Hepatocyte (in vitro differentiated cells): ENCODE measurements at places on chromosomes 2 and 18.

GRCh38 chr2:56231361-56231760 lies 47.6 kb downstream of the CCDC85A start:
- no peak for DNase-seq

GRCh38 chr18:72114801-72115594 lies 429.1 kb downstream of the CBLN2 start:
- peak; percentile 48 for DNase-seq

DNA sequence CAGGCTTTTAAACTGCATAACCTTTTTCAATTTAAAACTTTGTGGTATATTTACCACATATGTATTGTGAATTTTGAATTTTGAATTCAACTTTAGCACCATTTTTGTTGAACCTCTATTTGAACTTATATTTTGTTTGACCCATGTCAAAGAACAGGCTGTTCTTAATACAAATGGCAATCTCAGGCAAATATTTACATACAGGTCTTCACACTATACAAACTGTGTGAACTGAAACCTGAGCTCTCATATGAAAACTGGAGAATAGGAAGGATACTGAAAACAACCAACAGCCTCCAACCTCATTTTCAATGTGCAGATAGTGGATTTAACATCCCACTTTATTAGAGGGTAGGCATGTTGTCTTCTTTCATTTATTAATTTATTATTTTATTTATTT lies 491.8 kb downstream of the KCNJ3 start:
- DNase-seq, result no peak

DNA sequence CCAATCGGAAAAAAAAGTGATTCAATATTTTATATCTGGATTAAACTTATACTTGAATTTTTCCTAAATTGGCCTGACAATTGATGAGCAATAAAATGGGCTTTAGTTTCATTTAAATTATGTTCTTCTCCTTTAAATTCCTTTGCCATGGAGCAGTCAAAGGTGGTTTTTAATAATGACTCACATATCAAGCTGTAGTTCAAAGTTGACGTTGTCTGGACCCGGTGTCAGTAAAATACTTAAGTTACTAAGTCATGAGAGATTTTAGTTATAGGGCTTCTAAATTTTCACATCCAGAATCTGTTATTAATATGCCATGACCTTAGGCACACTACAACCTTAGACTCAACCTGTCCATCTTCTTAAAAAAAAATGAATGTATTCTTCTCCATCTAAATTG lies 62.5 kb downstream of the CDH2 start:
- no peak for DNase-seq

DNA sequence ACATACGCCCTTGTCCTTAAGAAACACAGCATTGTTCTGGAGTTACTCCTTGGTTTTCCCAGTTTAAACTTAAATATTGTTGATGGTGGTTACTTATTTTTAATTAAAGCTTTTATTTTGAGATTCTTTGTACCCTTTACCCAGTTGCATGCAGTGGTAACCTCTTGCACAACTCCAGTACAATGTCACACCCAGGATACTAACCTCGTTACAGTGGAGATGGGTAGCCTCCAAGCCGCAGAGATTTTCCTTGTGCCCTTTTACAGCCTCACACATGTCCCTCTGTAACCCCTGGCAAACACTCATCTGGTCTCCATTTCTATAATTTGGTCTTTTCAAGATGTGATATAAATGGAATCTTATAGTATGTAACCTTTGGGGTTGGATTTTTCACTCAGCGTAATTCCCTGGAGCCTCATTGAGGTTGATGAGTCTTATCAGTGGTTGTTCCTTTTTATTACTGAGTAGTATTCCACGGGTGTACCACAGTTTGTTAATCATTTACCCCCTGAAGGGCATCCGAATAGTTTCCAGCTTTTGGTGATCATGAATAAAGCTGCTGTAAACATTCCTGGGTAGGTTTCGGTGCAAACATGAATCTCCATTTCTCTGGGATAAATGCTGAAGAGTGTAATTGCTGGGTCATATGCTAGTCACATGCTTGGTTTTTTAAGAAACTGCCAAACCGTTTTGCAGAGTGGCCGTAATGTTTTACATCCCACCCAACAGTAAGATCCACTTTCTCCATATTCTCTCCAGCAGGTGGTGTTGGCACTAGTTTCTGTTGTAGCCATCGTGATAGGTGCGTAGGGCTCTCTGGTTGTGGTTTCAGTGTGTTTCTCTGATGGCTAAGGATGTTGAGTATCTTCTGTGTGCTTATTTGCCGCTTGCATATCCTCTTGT lies 68.6 kb downstream of the DGKD start:
- peak; percentile 33 for DNase-seq

DNA sequence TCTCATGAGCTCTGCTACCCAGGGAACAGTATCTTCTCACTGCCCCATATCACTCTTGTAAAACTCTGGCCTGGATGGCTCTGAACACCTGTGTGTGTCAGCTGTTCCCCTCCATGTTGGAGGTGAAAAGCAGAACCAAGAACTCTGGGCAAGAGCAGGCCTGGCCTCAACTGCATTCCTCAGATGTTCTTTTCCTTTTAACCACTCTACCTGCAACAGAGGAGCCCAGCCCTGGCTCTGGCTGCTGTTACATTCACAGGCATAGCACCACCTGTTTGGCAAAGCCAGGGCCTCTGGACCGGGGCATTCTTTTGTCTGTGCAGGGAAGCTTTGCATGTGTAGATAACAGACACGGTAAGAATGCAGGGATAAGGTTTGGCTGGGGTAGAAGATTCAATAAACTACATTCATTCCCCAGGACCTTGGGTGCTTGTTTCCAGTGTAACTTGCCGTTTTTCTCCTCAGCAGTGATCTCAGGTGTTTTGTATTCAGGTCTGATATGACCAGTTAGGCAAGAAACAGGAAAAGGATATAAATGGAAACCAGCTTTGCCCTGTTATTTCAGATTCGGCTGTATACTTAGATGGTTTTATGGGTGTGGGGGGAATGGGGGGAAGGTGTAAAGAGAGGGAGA lies 95.1 kb downstream of the SPTBN1 start:
- no peak for DNase-seq

DNA sequence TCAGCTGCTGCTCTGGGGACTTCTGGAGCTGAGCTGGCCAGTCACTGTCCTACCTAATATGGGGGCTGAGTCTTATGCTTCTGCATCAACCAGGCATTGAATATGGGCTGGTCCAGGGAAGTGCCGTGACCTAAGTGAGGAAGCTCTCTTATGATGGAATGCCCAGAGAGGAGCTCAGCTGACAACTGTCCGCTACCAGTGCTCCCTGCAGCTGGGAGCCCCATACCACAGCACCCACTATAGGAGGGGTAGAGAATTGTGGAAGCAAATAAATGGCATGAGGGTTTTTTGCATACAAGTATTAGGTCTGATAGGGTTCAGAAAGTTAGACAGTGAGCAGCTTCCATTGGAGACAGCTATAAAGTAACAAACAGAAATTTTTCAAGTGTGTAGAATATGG lies 4.5 kb downstream of the TIMM21 start:
- DNase-seq, result no peak

DNA sequence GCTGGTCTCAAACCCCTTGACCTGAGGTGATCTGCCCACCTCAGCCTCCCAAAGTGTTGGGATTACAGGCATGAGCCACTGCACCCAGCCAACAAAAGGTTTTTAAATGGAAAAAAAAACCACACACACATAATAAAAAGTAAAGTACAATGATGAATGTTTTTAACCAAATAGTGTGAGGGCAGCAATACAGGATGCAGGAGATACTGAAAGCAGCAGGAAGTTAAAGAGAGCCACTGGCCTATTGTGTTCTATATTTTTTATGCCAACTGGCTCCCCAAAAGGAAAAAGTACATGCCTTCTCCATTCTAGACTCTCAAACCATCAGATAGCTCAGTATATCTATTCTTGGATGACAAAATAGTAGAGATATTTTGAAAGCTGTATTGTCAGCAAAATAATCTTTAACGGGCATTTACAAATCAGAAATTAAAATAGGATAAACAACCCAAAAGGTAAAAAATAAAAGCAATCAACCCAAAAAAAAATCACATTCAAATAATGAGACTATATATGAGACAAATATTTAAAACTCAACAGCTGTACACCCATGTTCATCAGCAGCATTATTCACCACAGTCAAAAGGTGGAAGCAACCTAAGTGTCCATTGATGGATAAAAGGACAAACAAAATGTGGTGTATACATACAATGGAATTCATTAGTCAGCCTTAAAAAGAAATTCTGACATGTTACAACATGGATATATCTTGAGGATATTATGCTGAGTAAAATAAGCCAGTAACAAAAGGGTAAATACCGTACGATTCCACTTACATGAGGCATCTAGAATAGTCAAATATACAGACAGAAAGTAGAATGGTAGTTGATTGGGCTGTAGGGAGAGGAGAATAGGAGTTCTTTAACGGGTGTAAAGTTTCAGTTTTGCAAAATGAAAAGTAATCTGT lies 26.2 kb downstream of the GPATCH11 start:
- no peak for DNase-seq

GRCh38 chr2:238305092-238305862 lies 15.0 kb upstream of the TRAF3IP1 start:
- DNase-seq, result no peak

DNA sequence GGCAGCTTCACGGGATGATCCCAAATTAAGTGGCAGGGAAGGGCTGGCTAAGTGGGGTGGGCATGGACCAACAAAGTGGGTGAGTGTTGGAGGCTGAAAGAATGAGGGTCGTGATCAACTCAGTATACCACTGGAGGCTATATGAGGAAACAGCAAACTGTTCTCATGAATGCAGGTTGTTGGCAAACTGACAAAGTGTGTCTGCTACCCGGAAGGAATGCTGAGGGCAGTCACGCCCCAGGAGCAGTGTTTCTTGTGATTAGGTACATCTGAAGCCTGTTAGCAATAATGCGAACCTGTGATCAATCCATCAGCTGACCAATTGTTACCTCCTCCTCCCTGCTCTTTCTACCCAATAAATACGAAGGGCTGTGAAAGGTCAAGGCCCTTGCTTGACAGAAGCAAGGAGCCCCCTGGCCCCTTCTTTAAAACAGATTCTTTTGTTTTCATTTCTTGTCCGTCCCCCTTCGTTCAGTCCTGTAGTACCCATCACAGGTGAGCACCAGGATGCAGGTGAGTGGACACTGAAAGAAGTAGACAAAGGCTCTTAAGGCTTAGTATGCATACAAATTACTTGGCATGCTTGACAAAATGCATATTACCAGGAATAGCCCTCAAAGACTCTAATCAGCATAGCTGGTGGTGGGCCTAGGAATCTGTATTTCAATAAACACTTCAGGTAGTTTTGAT lies 67.9 kb downstream of the LOXHD1 start:
- DNase-seq, result no peak

DNA sequence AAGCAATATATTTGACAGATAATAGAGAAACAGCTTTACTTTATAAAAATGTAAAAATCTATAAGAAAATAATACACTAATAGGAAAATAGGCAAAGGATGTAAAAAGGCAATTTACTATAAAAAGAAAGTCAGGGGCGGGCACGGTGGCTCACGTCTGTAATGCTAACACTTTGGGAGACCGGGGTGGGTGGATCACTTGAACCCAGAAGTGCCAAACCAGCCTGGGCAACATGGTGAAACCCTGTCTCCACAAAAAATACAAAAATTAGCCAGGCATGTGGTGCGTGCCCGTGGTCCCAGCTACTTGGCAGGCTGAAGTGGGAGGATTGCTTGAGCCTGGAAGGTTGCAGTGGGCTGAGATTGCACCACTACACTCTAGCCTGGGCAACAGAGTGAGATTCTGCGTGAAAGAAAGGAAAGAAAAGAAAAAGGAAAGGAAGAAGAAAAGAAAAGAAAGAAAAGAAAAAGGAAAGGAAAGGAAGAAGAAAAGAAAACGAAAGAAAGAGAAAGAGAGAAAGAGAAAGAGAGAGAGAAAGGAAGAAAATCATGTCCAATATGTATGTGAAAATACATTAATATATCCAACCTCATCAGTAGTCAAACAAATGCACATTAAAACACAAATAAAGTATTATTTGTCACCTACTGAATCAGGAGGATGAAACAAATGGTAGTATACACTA lies 65.1 kb downstream of the ADD2 start:
- DNase-seq, result no peak

DNA sequence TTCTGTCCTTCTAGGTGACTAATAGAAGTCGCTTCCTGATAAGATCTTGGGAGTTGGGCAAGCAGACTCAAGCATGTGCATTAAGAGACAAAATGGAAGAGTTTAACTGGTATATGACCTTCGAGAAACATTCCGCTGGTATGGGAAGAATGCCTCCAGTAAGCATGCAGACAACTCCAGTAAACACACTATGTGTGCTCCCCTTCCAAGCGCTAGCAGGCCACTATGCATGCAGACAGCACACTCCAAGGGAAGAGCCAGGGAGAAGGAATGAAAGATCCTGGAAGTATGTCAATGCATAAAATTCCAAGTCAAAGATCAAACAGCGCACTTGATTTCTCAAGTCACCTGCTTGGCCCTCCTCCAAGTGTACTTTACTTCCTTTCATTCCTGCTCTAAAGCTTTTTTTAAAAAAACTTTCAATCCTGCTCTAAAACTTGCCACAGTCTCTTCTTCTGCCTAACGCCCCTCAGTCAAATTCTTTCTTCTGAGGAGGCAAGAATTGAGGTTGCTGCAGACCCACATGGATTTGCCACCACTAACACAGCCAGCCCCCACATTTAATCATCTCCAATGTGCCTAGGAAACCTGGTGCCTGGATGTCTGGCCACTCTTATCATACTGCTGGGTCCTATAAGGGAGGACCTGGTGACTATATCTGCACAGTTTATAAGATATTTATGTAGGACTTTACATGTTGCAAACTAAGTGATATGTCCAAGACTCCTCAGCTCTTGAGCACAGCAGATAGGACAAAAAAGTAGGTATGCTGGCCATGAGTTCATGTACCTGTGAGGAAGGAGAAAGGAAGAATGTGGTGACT lies 239.8 kb downstream of the PDE11A start:
- DNase-seq, result no peak

DNA sequence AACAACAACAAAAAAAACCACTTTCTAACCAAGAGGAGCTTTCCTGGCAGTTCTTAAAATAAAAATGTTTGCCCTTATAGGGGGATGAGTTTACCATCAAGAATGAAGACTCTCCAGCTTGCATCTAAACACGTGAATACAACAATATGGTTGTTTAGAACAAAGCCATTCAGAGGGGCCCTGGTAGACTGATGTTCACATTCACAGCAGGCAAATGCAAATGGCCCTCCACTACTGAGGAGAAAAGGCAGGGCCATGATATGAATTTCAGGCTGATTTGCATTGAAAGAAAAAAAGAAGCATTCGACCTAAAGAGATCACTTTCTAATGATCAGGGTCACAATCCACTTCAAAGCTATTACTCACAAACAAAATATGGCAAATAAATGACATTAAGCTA lies 65.3 kb upstream of the OTOS start:
- DNase-seq, result no peak

DNA sequence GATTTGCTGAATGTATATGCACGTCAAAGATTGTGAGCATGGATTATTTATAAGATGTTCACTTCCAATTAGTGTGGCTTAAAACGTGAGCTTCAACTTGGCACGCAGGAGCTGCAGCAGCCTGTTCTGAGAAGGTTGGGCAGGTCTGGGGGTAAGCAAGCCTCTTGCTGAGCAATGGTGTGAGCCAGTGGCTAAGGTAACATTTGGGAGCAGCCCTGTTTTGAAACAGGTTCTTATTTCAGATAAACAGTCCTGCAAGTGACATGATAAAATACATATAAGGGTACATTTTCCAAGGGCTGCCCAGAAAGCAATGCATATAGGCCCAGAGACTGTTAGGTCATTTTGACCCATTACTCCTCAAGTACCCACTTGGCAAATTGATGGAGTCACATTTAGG lies 415.3 kb downstream of the ZNF521 start:
- no peak for DNase-seq

- DNase-seq, result no peak
These were observed 324.9 kb upstream of the MEX3C start for GRCh38 chr18:51522338-51522737.
